ENCODE measurements at places on chromosomes 3 and 15. TPM values are rescaled to one million over a fixed set of nuclear protein-coding genes. Genes with fewer than 3 reads are reported as not detected.

UROC1 gene
- not detected for total RNA-seq

PTH1R gene
- total RNA-seq: 23.6 TPM

TJP1 gene
- total RNA-seq: 36.8 TPM

TTLL13 gene
- not detected for total RNA-seq

IMPG2 gene
- total RNA-seq: not detected

Measured in G401 (cell line).